RPMI7951 (cell line): ENCODE measurements at places on chromosomes 5 and 9. TPM values are rescaled to one million over a fixed set of nuclear protein-coding genes. Genes with fewer than 3 reads are reported as not detected.
A peak's percentile ranks its signal among the peaks of the same experiment; 100 is the strongest.

Gene SLC6A19
- not detected in 2 replicates for total RNA-seq

Gene OBP2B
- total RNA-seq, result not detected in 2 replicates

Gene OCLN
- 0.59 and 0.60 TPM in 2 replicates for total RNA-seq

Gene SLC46A2
- not detected in 2 replicates for total RNA-seq

Gene PHF24
- not detected in 2 replicates for total RNA-seq

Gene AP3B1
- 43.7 and 74.5 TPM in 2 replicates for total RNA-seq

DNA sequence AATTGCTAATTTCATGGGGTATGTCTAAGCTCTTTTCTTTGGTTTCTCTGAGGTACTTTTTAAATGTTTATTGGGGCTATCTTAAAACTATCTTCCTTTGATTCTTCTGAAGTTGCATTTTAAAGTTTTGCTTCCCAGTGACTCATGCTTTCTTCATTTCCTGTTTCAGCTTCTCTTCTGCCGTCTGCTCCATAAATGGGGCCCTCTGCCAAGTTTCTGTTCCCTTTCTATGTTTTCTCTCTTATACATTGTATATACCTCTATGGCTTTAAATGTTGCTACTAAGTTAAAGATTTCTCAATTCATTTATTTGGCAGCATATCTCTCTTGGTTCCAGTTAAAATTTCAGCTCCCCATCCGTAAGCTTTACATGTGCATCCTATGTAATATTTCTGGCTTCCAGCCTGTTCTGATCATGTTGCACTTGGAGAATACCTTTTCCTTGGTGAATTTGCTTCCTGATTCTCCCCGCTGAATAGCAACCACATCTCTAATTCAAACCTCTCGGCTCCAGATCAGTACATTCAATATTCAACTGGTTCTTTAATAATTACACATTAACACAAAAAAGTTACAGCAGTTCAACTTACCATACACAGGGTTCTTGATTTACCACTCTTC is 125.3 kb downstream of the ST8SIA4 start:
- peak; percentile 75 for DNase-seq

DNA sequence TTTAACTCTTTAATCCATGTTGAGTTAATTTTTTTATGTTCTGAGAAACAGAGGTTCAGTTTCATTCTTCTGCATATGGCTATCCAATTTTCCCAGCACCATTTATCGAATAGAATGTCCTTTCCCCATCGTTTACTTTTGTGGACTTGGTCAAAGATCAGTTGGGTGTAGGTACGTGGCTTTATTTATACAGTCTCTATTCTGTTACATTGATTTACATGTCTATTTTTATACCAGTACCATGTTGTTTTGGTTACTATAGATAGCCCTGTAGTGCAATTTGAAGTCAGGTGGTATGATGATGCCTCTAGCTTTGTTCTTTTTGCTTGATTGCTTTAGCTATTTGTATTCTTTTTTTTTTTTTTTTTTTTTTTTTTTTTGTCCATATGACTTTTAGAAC is 462.0 kb downstream of the HTR1A start:
- DNase-seq, result no peak

- peak; percentile 72 for DNase-seq
Observed at GRCh38 chr5:53418826-53419658, 61.4 kb upstream of the FST start.

- DNase-seq, result peak; percentile 9
Observed at GRCh38 chr5:78162253-78162862, 132.1 kb downstream of the AP3B1 start.

DNA sequence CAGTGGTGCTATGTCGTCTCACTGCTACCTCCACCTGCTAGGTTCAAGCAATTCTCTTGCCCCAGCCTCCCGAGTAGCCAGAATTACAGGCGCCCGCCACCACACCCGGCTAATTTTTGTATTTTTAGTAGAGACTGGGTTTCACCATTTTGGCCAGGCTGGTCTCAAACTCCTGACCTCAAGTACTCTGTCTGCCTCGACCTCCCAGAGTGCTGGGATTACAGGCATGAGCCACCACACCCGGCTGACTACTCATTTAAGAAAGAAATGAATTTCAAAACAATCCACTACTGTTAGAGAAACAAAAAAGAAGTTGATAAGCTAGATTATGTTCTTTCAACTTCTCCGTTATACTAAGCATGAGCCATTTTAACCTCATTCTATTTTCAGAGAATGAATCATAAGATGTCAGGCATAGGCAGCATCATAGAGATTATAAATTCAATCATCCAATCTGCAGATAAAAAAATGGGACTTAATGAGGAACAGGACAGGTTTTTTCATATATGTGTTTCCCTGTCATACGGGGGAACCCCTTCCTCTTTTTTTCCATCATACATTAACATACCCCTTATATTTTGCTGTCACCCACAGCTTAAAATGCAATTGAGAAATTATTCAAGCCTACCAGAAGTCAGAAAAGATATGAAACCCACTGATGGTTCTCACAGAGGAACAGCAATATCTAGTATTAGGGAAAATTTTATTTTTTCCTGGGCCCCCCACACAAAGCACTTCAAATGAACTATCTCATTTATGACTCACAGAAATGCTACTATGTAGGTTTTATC is 26.5 kb upstream of the ADRB2 start:
- no peak for DNase-seq

GRCh38 chr9:111890334-111890733 is 6.3 kb upstream of the UGCG start:
- no peak for DNase-seq

GRCh38 chr9:17627641-17628040 is 48.8 kb downstream of the SH3GL2 start:
- DNase-seq, result peak; percentile 2

DNA sequence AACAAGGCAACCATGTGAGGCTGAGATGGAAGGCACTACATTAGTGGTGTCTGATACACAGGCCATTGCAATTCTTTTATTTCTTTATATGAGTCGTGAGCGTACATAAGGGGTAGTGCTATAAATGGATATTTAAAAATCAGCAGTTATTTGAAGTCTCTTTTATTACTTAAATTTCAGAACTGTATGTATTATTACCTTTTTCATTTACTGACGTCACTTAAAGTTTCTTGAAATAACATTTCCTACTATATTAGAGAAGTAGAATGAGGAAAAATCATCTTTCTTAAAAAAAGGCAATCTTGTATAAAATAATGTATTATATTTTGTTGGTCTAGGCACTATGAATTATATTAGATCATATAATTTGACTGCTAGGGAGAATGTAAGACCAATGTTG is 280.9 kb upstream of the CYLC2 start:
- no peak for DNase-seq

DNA sequence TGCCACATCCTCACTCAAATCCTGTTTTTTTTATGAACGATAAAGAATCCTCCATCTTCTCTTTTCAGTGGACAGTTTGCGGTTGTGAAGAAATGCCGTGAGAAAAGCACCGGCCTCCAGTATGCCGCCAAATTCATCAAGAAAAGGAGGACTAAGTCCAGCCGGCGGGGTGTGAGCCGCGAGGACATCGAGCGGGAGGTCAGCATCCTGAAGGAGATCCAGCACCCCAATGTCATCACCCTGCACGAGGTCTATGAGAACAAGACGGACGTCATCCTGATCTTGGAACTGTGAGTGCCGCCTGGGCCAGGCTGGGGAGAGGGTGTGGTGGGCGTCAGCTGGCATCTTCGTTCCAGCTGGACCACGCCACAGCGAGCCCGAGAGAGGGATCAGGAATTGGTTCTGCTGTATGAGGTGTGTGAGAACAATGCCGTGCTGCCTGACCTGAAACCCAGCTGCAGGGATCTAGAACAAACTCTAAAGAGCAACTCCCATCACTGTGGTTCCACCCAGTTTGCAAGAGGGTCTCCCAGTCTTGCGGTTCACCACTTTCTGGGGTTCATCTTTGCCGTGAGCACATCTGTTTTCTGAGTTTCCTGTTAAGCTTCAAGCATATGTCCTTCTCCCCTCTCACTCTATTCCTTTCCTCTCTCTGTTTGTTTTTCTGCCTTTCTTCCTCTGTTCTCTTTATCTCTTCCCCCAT is 107.4 kb downstream of the DAPK1 start:
- DNase-seq, result no peak

DNA sequence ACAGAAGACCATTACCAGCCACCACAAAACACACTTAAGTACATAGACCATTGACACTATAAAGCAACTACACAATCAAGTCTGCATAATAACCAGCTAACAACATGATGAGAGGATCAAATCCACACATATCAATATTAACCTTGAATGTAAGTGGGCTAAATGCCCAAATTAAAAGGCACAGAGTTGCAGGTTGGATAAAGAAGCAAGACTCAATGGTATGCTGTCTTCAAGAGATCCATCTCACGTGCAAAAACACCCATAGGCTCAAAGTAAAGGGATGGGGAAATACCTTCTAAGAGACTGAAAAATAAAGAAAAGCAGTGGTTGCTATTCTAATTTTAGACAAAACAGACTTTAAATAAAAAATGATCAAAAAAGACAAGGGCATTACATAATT is 113.6 kb upstream of the CD180 start:
- DNase-seq, result no peak

DNA sequence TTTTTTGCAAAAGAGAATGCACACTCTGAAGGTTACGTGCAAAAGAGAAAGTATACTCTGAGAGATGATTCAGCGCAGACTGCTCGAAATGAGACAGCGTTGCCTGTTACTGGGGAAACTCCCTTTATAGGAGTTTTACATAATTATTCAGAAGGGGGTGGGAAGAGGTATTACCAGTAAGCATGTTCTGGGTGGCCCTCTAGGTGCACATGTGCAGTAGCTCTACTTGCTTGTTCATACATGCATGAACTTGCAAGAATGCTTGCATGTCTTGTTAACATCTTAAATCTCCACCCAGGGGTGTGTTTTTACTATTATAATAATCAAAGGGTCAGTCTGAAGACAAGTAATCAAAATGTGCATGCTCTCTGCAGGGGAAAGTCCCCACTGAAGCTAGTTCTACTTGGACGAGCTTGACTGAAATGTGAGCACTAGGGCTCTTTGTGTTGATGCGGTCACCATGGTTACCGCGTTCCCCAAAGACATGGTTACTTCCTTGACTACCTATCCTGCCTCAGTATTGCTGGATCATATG is 75.5 kb downstream of the SGCD start:
- DNase-seq, result peak; percentile 53

GRCh38 chr9:21810388-21810787 is 8.0 kb downstream of the MTAP start:
- no peak for DNase-seq

DNA sequence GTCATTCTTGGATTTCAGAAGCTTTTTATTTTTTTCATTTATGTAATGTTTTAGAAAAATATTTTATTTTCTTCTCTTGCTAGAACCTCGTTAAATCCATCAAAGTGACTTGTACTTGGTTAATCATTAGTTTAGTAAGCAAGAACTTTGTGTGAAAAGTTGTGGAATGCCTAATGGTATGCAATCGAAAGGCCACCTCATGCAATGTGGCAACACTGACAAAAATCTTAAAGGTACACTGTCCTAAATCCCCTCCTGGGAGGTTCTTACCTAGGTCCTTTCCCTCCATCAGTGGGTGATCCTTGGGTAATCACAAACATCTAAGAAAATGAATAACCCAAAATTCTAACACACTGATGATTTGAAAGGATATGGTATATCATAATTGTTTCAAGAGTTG is 304.2 kb downstream of the DNAH5 start:
- no peak for DNase-seq

- DNase-seq, result no peak
Observed at GRCh38 chr9:135596211-135596610, 34.7 kb downstream of the PAEP start.

DNA sequence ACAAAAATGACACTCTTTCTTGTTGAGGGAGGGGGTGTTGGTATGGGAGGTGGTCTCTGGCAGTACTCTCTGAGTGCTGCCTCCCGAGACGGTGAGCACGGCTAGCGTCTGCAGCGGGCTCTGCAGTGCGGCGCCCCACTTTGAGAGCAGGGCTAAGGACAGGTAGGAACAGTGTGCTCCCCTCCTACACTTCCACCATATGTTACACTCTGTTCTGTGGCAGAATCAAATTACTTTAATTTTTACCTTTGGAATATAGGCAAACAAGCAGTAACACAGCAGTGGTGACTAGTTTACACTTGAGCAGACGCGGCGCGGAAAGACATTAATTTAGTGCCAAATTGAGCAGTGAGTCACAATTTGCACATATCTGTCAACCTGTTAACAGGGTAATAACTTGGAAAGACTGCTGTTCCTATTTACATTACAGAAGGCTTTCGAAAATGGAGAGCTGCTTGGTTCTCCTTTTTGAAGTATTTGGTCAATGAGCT is 136.3 kb downstream of the MED27 start:
- no peak for DNase-seq

DNA sequence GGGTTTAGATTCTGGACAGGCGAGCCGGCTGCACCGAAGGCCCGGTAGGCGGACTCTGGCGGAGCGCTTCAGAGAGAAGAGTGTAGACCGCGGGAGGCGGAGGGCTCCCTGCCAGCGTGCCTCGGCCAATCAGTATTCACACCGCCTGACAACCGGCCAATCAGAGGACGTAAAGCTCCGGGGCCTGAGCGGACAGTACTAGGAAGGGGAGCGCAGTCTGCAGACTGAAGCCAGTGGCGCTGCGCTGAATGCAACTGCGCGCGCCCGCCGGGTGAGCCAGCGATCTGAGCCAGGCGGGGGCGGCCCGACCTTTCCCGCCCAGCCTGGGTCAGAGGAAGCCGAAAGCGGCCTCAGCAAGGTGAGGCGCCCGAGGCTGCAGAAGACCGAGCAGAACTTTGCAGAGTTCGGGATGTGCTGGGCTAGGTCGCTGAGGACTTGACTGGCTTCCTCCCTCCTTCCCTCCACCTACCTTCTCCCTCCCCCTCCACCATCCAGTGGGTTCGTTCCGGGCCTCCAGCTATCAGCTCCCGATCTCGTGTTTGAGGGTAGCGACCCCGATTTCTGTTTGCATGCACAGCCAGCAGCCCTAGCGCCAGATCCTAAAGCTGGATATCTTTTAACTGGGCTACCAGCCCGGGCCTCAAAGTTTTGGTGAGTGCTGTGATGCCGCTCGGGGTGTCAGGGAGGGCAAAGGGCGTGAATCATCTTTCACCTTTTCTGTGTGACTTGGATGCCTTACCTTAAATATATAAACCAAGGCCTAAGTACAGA is at the start of gene DMRT2:
Gene DMRT2 (plus strand): TSS at position 233 of the 771 bp plus-strand sequence. CDS start 1,257 bp downstream, outside the sequence.
- DNase-seq, result peak; percentile 65

- no peak for DNase-seq
Observed at GRCh38 chr5:163357636-163358035, 79.8 kb upstream of the CCNG1 start.

DNA sequence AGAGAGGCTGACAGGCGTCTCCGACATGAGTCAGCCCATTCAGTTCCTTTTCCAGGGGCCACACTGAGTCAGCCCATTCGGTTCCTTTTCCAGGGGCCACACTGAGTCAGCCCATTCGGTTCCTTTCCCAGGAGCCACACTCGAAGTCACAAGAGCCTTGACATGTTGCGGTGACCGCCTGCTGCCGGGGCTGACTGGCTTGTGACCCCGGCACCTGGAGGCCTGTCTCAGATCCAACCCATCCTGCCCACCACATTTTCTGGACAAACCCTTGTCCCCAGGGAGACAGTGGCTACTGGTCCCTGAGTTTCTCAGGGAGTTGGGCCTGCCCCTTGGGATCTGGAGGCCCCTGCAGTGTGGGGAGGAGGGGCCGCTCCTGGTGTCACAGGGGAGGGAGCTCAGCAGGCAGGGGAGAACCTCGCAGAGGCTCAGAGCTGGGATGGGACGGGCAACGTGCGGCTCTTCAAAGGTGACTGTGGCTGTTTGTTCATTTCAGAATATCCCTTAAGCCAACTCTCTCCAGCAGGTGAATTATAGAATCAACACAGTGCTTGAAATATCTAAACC is 40.5 kb upstream of the LPCAT1 start:
- no peak for DNase-seq

GRCh38 chr9:16821344-16821743 is 49.1 kb downstream of the BNC2 start:
- DNase-seq, result no peak
